ENCODE measurements at places on chromosomes 1 and 21.

DNA sequence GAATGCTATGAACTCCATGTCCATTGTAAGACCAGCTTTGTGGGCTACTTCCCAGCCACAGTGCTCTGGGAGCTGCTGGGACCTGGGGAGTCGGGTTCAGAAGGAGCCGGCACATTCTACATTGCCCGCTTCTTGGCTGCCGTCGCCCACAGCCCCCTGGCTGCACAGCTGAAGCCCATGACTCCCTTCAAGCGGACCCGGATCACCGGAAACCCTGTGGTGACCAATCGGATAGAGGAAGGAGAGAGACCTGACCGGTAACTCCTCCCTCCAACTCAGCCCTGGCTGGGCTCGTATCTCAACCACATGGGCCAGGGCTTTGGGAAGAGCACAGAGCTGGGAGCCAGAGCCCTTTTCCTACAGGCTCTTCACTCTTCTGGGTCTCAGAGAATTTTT is 15.4 kb downstream of the MOV10 start:
- DNase-seq = no peak

DNA sequence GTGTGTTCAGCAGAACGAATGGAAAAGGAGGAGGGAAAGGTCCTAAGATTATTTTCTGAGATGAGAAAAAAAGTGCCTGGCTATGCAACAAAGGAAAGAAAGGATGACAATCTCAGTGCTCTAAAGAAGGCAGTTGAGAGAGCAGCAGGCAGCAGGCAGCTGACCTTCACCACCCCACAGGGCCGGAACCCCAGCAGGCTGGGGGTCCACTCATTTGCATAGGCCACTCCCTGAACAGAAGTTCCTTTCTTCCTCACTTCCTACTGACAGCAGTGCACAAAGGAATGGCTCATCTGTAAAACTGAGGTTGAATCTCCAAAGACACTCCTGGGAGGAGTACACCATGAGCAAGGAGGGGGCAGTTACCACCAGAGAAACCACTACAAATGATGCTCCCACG is 41.4 kb upstream of the TNR start:
- no peak for DNase-seq

DNA sequence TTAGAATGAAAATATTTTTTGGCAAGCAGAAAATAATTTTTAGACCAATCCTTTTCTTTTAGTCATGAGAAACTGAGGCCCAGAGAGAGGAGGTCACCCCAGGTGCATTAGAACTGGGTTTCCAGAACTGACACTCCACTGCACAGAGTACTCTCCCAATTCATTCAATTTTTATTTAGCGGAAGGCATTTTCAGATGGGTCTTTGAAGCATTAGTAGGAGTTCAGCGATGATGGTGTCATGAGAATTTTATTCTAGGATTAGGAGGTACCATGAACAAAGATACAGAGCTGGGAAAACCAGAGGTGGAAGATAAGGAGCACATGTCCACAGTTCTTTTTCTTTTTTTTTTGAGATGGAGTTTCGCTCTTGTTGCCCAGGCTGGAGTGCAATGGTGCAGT is 2.3 kb downstream of the PCSK9 start:
- no peak for DNase-seq

- DNase-seq = no peak
Observed at GRCh38 chr1:93296555-93297154, 49.1 kb upstream of the DR1 start.

DNA sequence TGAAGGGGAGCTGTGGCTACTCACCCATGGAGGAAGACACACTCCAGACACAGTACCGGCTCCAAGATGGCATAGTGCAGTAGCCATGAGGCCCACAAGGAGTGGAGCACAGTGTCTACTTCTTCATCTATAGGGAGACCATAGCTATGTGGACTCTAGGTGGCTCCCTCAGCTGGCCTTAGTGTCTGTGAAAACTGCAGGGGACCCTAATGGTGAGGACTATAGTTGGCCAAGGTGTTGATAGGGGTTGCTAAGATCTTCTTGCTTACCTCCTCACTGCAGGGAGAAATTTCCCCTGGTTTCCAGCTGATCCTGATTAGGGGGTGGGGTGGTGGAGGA is 58.9 kb downstream of the DIPK1A start:
- DNase-seq = no peak
